Esophagus squamous epithelium (tissue), 5 donors: ENCODE measurements at places on chromosomes 5 and 9.

DNA sequence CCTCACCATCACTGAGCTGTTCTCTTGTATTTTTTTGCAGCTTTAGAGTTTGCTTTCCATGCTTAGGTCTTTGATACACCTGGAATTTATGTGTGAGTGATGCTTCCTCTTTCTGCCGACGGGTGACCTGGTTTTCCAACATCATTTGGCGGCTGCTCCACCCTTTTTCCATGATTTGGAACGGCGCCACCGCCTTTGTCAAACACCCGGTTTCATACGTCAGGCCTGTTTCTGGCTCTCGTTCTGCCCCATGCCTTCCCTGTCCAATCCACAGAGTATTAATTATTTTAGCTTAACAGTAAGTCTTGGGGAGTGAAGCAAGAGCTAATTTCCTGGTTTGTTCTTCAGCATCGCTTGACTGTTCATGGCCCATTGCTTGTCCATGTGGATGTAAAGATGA is 30.2 kb downstream of the CACNA1B start:
- DNase-seq: no peak

DNA sequence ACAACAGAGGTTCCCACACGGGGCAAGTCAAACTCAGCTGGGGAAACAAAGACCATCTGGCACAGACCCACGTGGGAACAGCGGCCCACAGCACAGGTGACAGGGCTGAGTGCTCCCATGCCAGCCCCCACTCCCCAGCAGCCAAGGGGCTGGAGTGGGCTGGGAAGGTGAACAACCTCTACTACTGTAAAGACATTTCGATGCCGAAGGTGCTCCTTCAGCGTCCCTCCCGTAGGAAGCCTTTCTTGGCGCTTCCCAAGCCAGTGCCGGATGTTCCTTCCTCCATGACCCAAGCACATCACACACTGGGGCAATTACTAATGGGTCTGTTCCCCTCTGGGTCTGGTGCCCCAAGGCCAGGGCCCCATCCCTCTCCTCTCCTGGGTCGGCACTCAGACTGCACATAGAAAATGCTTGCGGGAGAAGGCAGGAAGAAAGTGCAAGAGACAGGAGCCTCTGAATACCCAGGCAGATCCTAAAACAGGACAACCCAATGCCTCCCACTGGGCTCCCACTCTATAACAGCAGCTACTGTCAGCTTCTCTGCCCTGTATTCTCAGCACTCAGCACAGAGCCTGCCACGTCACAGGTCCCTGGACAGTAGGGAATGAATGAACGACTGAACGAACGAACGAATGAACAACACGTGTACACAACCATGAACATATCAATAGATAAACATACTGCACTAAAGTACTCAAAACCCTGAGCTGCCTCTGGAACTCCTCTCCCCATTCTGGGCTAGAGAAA is 77.0 kb upstream of the LRRTM2 start:
- DNase-seq: no peak

GRCh38 chr5:109907189-109907588 is 217.5 kb downstream of the MAN2A1 start:
- DNase-seq: no peak

DNA sequence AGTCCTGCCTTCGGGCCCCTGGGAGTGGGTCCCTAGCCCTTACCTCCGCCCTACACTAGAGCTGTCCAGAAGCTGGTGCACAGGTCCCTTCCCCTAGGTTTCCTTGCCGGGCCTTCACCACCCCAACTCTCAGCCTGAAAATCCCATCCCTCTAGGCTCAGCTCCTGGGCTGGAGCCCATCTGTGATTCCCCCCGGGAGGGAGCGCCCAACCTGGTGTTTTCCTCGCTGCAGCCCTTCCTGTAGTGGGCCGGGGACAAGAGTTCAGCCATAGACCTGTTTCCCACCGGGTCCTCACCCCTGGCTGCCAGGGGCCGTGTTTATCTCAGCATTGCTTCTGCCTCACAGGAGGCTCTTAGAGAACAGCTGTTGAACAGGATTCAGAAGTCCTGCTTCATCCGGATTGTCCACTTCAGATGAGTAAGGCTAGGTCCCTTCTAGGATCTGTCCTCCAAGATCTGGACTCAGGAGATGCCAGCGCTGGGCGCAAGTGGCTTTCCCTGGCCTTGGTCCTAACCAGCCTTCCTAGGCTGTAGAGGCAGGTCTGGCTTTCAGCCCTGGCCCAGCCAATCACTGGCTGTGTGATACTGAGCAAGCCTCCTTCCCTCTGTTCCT is 965 bp downstream of the GLIPR2 start:
- DNase-seq: no peak

GRCh38 chr9:123742009-123742767 is 187.7 kb downstream of the DENND1A start:
- DNase-seq: no peak

DNA sequence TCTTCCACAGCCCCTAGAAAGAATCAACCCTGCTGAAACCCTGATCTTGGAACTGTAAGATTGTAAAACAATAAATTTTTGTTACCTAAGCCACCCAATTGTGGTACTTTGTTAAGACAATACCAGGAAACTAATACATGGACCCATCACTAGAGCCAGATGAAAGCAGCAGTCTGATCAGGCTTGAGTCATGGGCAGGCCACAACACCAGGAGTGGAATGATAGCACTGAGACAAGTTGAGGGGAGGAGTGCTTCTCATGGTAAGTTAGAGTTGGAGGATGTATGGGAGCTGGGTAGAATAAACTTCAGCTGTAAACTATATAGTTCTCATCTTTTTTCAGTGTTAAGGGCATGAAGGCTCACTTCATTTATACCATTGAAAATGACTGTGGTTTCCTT is 164.4 kb upstream of the OR13F1 start:
- DNase-seq: no peak

DNA sequence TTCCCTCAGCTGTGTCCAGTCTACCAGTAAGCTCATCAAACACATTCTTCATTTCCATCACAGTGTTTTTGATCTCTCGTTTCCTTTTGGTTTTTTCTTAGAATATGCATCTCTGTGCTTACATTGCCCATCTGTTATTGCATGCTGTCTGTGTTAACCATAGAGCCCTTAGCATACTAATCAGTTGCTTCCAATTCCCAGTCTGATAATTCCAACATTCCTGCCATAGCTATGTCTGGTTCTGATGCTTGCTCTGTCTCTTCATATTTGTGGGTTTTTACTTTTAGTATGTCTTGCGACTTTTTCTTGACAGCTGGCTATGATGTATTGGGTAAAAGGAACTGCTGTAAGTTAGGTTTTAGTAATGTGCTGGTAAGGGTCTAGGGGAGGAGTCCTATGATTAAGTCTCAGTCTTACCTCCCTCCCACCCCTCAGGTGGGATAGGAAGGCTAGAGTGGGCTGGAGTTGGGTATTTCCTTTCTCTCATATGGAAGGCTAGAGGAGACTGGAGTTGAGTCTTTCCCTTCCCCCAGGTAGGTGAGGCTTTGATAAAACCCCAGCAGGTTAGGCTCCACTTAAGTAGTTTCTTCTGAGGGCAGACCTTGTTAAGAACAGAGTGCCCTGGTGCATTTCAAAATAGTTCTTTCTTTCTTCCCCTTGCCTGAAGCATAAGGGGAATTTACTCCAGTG is 99.1 kb upstream of the RASGRF2 start:
- no peak for DNase-seq

DNA sequence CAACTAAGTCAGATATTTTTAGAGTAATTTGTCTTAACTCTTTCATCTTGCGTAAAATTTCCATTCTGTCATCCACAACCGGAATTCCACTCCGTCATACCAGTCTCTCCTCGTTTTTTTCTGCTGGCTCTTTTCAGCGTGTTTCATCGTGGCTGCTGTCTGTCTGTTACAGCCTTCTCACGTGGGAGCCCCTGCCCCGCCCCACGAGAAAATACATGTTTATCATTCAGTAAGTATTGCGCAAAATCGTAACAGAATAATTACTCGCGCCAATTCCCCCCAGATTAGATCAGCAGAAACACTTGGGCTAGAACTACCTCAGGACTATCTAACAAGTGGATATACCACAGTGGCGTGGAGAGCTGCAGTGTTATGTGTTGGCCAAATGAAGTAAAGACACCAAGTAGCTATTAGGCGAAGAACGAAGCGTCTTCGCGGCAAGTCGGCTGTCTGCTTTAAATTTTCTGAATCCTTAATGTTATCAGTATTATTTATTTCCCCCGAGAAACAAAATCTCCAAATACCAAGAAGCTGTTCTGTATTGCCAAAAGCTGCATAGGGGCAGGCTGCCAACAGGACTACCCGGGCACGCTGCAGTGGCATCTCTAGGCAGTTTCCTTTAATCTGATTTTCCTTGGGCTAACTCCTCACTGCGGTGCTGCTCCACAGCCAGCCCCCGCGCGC is 566 bp upstream of the FOCAD start:
- no peak for DNase-seq

- no peak for DNase-seq
Observed at GRCh38 chr5:149093625-149094024, 30.8 kb upstream of the SH3TC2 start.
